Activated naive CD8-positive, alpha-beta T cell treated with anti-CD3 and anti-CD28 coated beads for 36 hours (primary cell): ENCODE measurements at places on chromosomes 16 and 17.

- no peak for DNase-seq
These were observed 7.8 kb downstream of the NACA2 start for GRCh38 chr17:61583242-61583641.

- DNase-seq = no peak
These were observed 152.0 kb downstream of the KCNJ12 start for GRCh38 chr17:21528031-21528695.

- DNase-seq = no peak
These were observed 288.8 kb downstream of the HAPSTR1 start for GRCh38 chr16:9380221-9380620.

DNA sequence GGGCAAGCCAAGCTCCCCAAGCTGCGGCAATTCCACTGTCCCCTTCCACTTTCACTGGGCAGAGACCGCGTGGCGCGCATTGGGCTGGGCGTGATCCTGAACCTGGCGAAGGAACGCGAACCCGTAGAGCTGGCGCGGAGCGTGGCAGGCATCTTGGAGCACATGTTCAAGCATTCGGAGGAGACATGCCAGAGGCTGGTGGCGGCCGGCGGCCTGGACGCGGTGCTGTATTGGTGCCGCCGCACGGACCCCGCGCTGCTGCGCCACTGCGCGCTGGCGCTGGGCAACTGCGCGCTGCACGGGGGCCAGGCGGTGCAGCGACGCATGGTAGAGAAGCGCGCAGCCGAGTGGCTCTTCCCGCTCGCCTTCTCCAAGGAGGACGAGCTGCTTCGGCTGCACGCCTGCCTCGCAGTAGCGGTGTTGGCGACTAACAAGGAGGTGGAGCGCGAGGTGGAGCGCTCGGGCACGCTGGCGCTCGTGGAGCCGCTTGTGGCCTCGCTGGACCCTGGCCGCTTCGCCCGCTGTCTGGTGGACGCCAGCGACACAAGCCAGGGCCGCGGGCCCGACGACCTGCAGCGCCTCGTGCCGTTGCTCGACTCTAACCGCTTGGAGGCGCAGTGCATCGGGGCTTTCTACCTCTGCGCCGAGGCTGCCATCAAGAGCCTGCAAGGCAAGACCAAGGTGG is 9.8 kb downstream of the SARM1 start:
- DNase-seq = peak; percentile 33

DNA sequence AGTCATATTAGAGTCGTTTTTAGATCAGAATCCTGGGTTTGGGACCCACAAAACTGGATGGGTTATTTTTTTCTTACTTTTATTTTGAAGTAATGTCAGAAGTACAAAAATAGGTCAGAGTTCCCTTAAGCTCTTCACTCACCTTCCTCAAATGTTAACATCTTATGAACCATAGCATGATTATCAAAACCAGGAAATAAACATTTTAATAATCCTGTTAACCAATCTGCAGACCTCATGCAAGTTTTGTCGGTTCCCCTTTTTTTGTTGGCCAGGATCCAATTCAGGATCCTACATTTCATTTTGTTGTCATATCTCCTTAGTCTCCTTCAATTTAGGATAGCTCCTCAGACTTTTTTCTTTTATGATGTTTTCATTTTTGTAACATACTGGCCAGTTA is 162.0 kb downstream of the CHD9 start:
- no peak for DNase-seq

GRCh38 chr17:29363716-29364115 is 26.4 kb upstream of the TAOK1 start:
- no peak for DNase-seq

DNA sequence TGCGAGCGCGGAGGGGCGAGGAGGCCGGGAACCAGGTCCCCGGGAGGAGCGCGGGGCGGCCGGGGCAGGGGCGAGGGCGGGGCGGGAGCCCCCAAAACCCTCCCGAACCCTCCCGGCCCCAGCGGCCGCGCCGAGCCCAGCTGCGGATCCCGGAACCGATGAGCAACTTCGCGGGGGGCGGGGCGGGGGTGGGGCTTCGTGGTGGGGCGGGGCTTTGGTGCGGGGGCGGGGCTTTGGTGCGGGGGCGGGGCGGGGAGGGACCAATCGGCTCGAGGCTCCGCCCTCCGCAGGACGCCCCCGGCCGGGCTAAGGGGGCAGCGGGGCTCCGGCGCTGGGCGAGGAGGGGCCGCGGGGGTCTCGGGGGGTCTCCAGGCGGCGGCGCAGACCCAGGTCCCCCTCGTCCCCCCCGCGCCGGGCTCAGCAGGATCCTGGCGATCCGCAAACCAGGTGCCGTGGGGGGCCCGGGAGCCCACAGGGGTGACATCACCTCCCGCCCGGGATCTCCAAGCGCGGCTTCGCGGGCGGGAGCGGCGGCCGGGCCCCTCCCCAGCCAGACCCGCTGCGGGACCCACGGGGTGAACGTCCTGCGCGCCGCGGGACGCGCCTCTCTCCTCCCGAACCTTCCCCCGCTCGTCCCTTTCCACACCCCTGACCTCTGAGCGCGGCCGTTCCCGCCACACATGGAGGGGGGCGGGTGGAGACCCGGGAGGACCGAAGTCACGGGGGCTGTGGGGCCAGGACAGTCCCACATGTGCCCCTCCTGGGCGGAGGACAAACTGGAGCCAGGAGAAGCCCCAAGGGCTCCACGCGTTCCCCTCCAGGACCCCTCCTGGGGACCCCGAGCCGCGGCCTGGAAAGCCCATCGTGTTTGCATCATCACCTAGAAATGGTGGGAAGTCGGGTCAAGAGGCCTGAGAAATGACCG is at the start of gene ABR:
ABR (minus strand) TSS at position 164 of the 925 bp plus-strand sequence. CDS start 254 bp downstream, outside the sequence.
- DNase-seq = peak; percentile 59

DNA sequence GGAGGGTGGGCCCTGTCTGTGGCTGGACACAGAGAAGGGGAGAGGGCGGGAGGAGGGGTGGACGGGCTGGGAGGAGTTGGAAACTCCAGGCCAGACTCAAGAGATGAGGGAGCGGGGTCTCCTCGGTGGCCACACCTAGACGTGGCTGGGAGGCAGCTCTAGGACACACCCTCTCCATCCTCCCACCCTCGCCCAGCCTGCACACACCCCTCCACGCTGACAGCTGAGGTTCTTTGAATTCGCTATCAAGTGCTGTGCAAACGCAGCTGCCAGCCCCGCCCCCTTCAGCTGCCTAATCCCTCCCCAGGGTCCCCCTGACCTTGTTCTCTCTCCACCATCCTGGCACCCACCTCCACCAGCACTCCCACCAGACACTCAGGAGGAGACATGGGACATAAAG is 48.7 kb downstream of the DNAH17 start:
- no peak for DNase-seq

DNA sequence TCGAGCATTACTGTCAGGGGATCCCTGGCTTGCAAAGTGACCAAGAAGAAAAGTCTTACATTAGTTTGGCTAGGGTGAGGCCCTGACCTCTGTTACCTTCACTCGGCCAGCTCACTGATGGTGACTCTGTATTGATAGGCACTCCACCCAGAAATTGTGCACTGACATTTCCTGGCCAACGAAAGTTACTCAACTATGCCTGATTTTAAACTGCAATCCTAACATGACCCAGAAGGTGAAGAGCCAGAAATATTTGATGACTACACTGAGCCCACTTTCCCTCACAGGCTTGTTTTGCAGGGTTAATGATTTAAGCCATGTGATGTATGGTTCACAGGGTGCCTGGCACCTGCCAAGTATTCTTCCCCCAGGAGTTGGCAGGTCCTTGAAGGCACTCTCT is 208.2 kb upstream of the MAF start:
- no peak for DNase-seq

- DNase-seq = no peak
These were observed 2.4 kb upstream of the TEKT3 start for GRCh38 chr17:15343749-15344148.

GRCh38 chr17:29283496-29283895 is 10.5 kb downstream of the NUFIP2 start:
- no peak for DNase-seq

DNA sequence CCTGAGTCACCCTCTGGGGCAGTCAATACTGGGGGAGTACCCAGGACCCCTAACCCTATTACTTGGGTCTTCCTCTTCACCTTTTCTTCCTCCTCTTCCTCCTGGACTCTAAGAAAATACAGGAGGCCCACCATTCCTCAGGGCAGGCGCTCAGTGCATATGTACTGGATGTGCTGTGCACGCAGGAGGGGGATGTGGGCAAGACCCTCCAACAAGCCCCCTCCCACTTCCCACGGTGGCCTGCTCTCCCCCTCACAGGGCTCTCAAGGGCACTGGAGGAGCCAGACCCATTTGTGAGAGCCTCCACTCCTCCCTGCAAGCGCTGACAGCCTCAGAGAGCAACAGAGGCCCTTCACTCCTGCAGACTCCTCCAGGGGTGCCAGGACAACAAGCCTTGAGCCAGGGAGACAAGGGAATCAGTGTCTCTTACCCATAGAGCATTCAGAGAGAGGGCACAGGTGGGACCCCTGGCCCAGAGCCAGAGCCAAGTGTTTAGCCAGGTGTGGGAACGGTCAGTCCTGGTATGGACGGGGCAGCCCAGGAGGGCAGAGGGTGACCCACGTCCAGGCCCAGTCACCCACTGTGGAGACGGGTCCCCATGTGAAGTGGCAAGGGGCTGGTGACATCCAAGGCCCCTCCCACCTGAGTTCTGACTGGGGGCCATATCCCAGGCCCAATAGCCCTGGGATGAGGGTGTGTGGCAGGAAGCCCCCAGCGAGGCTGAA is 27.3 kb upstream of the KSR1 start:
- DNase-seq = no peak

GRCh38 chr17:9266031-9266680 is 244.8 kb downstream of the NTN1 start:
- DNase-seq = no peak

DNA sequence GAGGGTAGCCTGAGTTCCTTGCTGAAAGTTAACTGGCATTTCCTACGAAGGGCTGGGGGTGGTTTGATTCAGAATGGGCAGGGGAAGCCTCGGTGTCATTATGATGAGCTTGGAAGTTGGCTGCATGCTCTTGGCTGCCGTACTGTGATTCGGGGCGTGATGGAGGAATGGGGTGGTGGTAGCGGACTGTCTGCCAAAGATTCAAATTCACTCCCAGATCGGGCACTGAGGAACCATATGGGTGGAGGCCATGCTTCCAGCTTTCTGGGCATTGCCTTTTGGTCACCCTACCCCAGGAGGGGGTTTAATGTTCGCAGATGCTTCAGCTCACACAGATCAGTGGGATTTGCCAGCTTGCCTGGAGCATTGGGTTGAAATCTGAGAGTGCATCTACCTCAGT is 492.8 kb upstream of the EEF2KMT start:
- DNase-seq = no peak

- DNase-seq = no peak
These were observed 8.6 kb downstream of the SENP3 start for GRCh38 chr17:7570351-7570750.

- no peak for DNase-seq
These were observed 332.0 kb downstream of the CBLN1 start for GRCh38 chr16:48949636-48950035.

GRCh38 chr17:61837175-61838051 is 25.9 kb downstream of the BRIP1 start:
- peak; percentile 21 for DNase-seq

DNA sequence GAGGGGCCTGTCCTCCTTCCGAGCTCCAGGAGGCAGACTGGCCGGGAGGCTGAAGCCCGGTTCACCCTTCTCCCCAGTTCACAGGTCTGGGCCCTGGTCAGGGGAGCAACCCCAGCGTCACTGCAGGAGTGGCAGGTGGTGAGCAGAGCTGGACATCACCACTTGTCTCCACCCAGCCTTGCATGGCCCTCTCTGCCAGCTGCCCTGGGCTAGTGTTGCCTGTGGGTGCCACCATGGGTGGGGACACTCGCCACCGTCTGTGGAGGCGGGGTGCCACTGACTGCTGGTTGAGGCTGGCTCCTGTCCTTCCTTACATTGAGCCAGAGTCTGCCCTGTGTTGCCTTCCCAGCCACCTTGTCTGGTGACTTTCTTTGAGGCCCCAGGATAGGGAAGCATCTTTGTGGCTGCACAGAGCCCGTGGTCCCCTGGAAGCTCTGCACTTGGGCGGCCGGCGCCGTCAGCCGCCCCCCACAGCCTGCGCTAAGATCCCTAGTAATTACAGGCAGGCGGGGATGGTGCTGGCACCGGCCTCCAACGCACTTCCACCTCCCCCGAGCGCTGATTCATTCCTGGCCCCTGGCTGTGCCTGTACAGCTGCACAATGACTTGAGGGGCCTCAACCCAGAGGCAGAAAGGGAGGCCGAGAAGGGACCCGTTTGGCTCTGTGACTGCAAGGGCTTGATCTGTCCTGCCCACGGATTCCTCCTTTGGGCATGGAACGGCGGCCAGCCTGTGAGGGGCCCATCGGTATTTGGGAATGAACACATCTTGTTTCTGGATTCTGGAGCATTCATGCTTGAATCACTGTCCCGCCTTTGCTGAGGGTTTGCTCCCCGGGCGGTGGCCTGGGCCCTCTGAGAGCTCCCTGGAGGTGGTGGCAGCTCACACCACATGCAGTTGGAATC is 5.2 kb downstream of the BAIAP2 start:
- no peak for DNase-seq

DNA sequence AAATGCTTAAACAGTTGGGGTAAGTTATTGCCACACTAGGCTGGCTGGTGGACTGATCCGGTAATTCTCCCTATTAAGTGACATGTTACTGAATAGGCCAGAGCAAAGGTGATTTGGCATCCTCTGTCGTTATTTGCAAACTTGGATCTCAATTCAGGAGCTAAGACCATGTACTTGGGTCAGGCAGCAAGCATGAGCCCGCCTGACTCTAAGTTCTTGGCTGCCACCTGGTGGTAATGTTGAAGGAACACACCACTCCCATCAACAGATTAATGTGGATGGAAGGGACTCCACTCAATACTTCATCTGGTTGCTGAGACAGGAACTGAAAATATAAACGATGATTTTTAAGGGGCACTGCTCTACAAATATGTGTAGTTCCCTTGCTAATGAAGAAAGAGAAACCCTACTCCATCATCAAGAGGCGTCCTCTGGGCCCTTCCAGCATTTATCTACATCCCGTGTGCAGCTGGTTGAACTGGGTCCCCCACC is 70.8 kb downstream of the EMP2 start:
- DNase-seq = peak; percentile 54

- no peak for DNase-seq
These were observed 204.6 kb downstream of the SLC39A11 start for GRCh38 chr17:72887917-72888316.

GRCh38 chr16:88848557-88848956 is 8.2 kb downstream of the GALNS start:
- no peak for DNase-seq

DNA sequence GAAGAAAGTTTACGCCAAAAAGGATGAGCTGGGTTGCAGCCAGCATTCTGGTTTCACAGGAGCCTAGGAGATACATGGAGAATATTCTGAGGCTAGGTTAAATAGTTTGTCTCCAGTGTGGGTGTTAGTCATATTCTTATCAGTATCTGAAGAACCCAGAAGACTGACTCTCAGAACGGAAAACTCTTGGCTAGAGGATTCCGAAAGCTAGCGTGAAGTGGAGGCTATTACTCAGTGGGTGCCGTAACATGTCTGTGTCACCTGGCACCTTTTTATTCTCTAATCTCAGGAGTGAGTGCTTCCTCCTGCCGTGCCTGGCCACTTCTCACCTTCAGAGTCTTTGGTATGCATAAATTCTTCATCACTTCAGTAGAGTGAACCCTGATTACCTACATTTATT is 199.5 kb downstream of the WWOX start:
- no peak for DNase-seq

GRCh38 chr17:28667870-28668269 is 5.9 kb downstream of the SUPT6H start:
- no peak for DNase-seq
